ENCODE measurements at places on chromosomes 7 and 10. TPM values are rescaled to one million over a fixed set of nuclear protein-coding genes. Genes with fewer than 3 reads are reported as not detected.

HHEX gene
- 155 TPM for total RNA-seq

HOXA7 gene
- total RNA-seq: not detected

CHN2 gene
- total RNA-seq: 0.86 TPM

SEMA4G gene
- total RNA-seq: 2.2 TPM

ATOH7 gene
- total RNA-seq: not detected

GLRX3 gene
- 45.4 TPM for total RNA-seq

MGMT gene
- total RNA-seq: 84.5 TPM

CD36 gene
- total RNA-seq: 1.3 TPM

DEPP1 gene
- not detected for total RNA-seq

ZEB1 gene
- total RNA-seq: 96.7 TPM

PON3 gene
- not detected for total RNA-seq

LIPK gene
- not detected for total RNA-seq

VSIR gene
- total RNA-seq: 61.2 TPM

GCK gene
- 0.87 TPM for total RNA-seq

ADAM8 gene
- 116 TPM for total RNA-seq

LAMB1 gene
- not detected for total RNA-seq

TMEM209 gene
- 33.2 TPM for total RNA-seq

TFR2 gene
- 8.3 TPM for total RNA-seq

INMT gene
- total RNA-seq: 0.15 TPM

CALN1 gene
- not detected for total RNA-seq

MMP21 gene
- 0.15 TPM for total RNA-seq

UTF1 gene
- total RNA-seq: not detected

FEZF1 gene
- not detected for total RNA-seq

CASTOR2 gene
- 4.9 TPM for total RNA-seq

NRCAM gene
- total RNA-seq: 4.6 TPM

TAS2R41 gene
- not detected for total RNA-seq

FRG2B gene
- not detected for total RNA-seq

RAPGEF5 gene
- total RNA-seq: 37.6 TPM

GPC2 gene
- 6.1 TPM for total RNA-seq

TLL2 gene
- total RNA-seq: 0.47 TPM

ALOX5 gene
- 354 TPM for total RNA-seq

EGFR gene
- total RNA-seq: not detected

CDNF gene
- 1.6 TPM for total RNA-seq

KEL gene
- total RNA-seq: 0.71 TPM

STEAP2 gene
- not detected for total RNA-seq

RTKN2 gene
- 0.53 TPM for total RNA-seq

SPDYE8 gene
- not detected for total RNA-seq

SPDYE16 gene
- 0.53 TPM for total RNA-seq

DNAJC12 gene
- total RNA-seq: not detected

FGFBP3 gene
- total RNA-seq: 3.4 TPM

ATAD1 gene
- total RNA-seq: 41.5 TPM

SFTPA1 gene
- total RNA-seq: not detected

CNPY1 gene
- total RNA-seq: not detected

BEND7 gene
- total RNA-seq: not detected

IQUB gene
- total RNA-seq: 0.27 TPM

ABCC2 gene
- 7.0 TPM for total RNA-seq

AKR1D1 gene
- not detected for total RNA-seq

SORCS1 gene
- not detected for total RNA-seq

UFSP1 gene
- total RNA-seq: 3.9 TPM

MPP7 gene
- total RNA-seq: 13.6 TPM

CFAP58 gene
- not detected for total RNA-seq

SGCE gene
- total RNA-seq: 13.0 TPM

NIPSNAP2 gene
- 42.6 TPM for total RNA-seq

SPDYE11 gene
- not detected for total RNA-seq

TAS2R3 gene
- total RNA-seq: 9.5 TPM
